A549 treated with CORT108297 at 1 μM for 4 hours (cell line): ENCODE measurements at places on chromosomes 13 and 19. TPM values are rescaled to one million over a fixed set of nuclear protein-coding genes. Genes with fewer than 3 reads are reported as not detected.

The WDR88 gene
- 0.09 to 0.52 TPM (median 0.15 TPM) in 3 of 5 replicates, not detected in the others for total RNA-seq

The CGB7 gene
- total RNA-seq, result 0.40 to 0.86 TPM (median 0.59 TPM) in 5 replicates

The ZNF414 gene
- total RNA-seq, result 17.5 to 21.7 TPM (median 18.6 TPM) in 5 replicates

The ZFP82 gene
- 1.8 to 2.4 TPM (median 1.9 TPM) in 5 replicates for total RNA-seq

The NPHS1 gene
- total RNA-seq, result 0.32 to 0.84 TPM (median 0.46 TPM) in 5 replicates

The GNA15 gene
- 0.06 to 0.08 TPM (median 0.07 TPM) in 5 replicates for total RNA-seq

The TNNT1 gene
- total RNA-seq, result 114 to 145 TPM (median 137 TPM) in 5 replicates

The ZNF91 gene
- 0.18 to 0.31 TPM (median 0.25 TPM) in 5 replicates for total RNA-seq

The MAP3K10 gene
- total RNA-seq, result 13.0 to 19.8 TPM (median 17.8 TPM) in 5 replicates

The MPV17L2 gene
- 9.1 to 13.1 TPM (median 11.6 TPM) in 5 replicates for total RNA-seq

The KIR2DL1 gene
- not detected in 5 replicates for total RNA-seq

The OR7A5 gene
- not detected in 5 replicates for total RNA-seq
